CD4-positive, alpha-beta T cell treated with Interleukin-21 for 1 hour (primary cell): ENCODE measurements at places on chromosomes 3 and 15.
A peak's percentile ranks its signal among the peaks of the same experiment; 100 is the strongest.

GRCh38 chr3:186060222-186060621 is 48.7 kb downstream of the ETV5 start:
- DNase-seq: peak; percentile 14

- DNase-seq: no peak
Observed at GRCh38 chr3:160395297-160395696, 3.7 kb downstream of the IFT80 start.

GRCh38 chr15:49521802-49522201 is 98.8 kb downstream of the FGF7 start:
- no peak for DNase-seq

DNA sequence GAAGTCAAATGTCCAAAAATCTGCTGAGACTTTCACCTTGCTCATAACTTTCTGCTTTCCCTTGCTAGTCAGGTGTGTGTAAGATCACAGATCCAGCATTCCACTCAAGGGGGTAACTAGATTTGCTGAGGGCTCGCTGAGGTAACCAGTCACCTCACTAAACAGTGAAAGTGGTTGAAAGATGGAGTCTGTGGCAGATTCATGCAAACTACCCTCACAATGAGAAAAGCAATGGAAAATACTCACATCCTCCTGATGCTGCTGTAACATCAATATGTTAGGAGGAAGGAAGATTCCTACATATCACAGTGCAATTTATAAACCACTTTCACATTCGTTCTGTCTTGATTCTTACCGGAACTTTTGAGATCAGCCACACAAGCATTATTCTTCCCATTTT is 174.3 kb upstream of the BCL6 start:
- DNase-seq: peak; percentile 22

DNA sequence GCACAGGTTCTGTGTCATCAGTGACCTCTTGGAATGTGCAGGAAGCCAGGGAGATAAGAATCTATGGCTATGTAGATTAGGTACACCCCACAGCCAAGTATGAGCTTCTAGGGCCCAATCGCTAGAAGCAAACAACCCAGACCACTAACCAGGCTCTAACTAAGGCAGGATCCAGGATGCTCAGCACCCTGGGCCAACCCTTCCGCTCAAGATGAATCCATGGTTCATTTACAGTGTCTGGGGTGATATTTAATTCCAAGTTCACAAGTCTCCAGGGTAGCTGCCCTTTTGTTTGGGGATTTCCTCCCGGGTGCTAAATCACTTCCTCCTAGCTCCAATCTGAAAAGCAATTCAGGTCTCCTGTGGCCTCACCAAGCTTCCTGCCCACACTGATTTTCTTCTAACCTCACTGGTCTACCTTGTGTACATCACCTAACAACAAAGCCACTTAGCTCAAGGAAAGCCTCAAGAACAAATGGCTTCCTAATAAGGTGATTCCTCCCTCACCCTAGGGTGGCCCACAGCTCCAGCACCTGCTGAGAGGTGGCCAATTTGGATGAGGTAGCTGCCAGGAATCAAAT is 2.4 kb downstream of the EHD4 start:
- peak; percentile 83 for DNase-seq

- DNase-seq: no peak
Observed at GRCh38 chr3:196774848-196775422, 35.3 kb downstream of the PAK2 start.

DNA sequence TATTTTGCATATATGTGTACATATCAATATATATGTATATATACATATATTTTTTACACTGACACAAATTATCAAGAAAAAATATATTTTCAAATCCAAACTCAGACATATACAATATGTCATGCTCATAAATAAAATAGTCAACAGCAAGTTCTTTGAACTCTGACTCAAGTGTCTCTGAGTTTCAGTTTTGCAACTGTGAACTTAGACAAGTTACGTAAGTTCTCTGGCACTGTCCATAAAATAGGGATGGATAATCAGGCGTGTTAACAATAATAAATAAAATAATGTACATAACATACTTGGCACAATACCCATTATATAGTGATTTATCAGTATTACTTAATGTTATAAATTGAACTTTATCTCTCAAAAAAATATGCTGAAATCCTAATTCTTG is 12.1 kb upstream of the XRN1 start:
- DNase-seq: no peak

DNA sequence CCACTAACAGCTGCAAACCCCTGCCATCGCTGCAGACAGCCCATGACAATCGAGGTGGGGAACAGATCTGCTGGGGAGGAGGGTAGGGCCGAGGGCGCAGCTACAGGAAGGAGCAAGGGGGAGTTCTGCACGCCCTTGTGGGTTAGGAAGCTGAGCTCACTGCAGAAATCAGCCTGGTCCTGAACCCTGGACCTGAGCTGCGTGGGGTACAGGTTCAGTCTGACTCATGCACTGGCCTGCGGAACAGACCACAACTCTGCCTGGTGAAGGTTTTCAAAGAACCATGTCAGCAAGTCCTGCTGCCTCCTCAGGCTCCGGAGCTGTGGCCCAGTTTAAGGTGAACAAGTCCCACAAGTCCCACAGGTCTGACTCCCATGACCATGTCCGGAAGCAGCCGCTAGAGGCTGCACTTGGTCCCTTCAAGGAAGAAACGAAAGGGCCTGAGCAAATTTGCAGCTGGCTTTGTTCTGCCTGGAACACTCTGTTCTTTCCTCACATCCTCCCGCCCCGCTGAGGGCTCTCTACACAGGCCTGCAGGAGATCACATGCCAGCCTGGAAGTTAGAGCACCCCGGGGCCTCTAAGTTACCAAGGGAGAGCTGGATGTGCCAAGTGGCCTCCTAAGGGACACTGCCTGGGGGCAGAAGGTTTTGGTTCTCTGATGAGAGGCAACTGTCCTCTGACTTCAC is 49.4 kb upstream of the AKAP13 start:
- peak; percentile 78 for DNase-seq

GRCh38 chr3:156553705-156554356 is 1.1 kb downstream of the SSR3 start:
- DNase-seq: no peak

GRCh38 chr3:192128060-192128459 is 599.3 kb downstream of the FGF12 start:
- DNase-seq: no peak

GRCh38 chr15:90660195-90660998 is 56.7 kb upstream of the BLM start:
- DNase-seq: peak; percentile 58

GRCh38 chr15:67808821-67809220 is 16.5 kb upstream of the SKOR1 start:
- no peak for DNase-seq

- DNase-seq: no peak
Observed at GRCh38 chr3:21524133-21524532, 226.9 kb downstream of the ZNF385D start.

DNA sequence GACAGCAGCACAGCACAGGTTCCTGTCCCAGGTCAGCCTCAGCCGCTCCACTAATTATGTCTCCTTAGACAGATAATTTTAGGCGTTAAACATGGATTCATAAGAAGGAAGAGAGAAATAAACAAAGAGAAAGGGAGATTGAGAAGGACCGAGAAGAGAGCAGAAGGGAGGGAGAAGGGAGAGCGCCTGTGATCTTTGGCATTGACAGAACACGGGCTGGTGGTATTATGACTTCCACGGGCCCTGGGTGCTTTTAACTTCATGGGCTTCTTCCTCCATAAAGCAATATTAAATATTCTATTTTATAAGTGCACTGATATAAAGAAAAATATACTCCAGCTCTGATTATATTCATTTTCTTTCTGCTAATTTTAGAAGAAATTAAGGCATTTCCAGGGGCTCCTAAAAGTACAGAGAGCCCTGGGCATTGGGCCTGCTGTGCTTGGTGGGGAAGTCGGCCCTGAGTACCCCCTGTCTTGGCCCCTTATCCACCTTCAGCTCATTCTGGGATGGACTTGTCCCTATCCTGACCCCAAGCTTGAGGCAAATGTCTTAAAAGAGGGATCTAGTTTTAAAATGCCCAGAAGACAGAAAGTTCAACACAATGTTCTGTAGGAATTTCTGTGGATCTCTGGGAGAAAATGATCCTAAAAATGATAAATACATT is 135.3 kb downstream of the MEX3B start:
- no peak for DNase-seq

GRCh38 chr15:82183121-82184031 is 79.2 kb downstream of the EFL1 start:
- no peak for DNase-seq

- no peak for DNase-seq
Observed at GRCh38 chr3:144822671-144823070, 851.0 kb downstream of the DIPK2A start.

DNA sequence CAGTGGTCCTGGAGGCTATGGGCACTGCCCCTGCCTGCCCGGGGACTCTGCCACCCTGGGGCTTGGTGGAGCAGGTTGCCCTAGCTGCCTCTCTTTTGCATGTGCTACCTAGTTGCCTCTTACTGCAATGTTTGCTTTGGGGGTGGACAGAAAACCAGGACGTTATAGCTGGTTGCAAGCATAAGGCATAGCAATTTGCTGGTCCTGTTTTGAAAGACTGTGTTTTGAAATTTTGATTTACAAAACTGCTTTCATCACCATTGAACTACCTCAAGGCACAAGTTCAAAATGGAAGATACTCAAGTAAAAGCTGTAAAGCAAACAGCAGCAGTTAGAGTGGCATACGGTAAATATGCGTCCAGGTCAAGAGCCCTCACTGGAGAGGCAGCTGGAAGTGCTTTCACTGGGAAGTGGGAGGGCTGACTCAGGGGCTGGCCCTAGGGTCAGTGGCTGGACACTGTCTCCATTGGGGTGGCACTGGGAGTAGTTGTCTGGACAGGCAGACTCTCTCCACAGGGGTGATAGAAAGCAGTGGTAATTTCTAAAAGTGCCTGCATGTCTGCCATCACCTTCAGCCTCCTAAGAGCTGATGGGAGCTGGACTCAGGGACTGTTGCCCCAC is 138.1 kb downstream of the CHDH start:
- DNase-seq: no peak

DNA sequence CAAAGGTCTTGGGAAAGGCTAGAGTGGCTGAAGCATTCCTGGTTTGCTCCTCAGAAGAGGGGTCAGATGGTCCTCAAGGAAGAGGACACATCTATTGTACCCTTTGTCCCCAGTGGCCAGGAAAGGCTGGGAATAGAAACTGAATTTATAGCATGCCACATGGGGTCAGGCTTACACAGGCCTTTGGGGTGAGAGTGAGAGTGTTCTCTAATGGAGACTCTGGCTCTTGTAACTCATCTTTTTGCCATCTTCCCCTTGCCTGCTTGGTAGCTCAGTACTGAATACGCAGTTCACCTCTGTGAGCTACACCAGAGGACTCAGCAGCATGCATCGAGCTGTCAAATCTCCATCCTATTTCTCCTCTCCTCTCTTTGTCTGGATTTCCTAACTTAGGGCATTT is 87.5 kb downstream of the ATP2B2 start:
- DNase-seq: peak; percentile 23

DNA sequence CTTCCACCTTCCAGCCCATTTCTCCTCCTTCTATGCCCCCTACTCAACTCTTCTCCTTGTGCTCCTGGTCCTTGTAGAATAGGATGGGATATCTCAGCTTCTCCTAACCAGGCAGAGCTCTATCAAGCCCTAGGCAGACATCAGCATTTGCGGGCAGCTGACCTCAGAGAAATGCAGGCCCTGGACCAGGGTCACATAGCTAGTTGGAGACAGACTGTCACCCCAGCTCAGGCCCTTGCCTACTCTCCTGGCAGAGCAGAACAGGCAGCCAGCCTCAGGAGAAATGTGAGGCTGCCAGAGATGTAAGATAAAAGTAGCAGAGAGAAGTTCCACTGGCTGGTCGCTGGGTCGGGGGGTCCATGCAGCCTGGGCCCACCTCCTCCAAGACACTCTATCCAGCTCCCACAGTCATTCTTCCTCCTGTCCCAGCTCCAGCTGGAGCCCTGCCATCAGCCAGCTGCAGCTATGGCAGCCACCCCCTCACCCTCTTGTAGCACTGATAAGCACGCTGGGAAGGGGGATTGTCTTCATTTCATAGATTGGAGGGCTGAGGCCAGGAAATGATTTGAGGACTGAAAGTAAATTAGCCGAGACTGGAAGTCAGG is 4.0 kb downstream of the CYP8B1 start:
- DNase-seq: no peak

DNA sequence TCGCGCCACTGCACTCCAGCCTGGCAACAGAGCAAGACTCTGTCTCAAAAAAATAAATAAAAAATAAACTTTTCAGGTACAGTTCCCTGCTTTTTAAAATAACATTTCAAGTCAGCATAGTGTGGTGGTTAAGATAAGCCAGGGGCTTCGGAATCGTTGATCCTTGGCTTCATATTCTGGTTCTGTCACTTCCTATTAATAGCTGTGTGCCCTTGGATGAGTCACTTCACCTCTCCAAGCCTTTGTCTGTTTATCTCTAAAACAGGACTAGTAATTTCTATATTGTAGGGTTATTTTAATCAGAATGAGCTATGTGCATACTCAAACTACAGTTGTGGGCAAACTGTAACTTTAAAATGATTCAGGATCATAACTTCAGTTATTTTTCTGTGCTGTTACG is 53.8 kb upstream of the SENP5 start:
- no peak for DNase-seq

DNA sequence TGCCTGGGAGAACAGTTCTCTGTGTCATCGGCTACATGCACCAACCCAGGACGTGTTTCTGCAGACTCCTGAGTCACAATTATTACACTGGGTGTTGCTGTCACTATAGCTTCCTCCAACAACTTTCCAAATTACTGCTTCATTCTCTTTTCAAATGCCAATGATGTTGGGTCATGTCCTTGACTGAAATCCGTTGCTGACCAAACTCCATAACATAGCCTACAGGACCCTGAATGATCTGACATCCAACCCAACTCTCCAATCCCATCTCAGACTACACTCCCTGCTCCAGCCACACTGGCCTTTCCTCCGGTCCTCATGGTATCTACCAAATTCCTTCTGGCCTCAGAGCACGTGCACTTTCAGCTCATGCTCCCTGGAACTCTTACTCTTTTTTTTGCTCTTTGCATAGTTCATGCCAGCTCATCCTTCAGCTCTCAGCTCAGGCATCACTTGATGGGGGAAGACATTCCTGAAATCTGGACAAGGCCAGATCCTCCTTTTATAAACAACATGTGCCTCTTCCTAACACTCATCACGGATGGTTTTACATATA is 108.8 kb upstream of the PTPRG start:
- no peak for DNase-seq

- DNase-seq: no peak
Observed at GRCh38 chr15:68576235-68576892, 2.4 kb upstream of the CORO2B start.

- DNase-seq: peak; percentile 48
Observed at GRCh38 chr3:129315223-129315997, 36.7 kb downstream of the HMCES start.

DNA sequence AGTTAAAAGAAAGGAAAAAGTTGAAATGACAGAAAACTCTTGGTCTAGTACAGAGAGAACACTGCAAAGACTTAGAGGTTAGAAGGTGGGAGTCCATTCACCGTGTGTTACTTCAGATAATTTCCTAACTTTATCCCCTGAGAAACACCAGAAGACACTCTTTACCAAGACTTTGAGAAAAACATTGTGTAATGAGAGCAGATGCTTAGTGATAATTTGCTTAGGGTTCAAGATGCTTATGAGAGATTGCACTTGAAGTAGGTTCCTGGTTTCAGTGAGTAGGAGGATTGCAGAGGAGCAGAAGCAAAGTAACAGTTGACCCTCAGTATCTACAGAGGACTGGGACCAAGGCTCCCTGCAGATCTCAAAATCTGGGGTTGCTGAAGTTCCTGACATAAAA is 594.1 kb downstream of the NR2F2 start:
- DNase-seq: no peak
